ENCODE measurements at places on chromosomes 4 and X.

DNA sequence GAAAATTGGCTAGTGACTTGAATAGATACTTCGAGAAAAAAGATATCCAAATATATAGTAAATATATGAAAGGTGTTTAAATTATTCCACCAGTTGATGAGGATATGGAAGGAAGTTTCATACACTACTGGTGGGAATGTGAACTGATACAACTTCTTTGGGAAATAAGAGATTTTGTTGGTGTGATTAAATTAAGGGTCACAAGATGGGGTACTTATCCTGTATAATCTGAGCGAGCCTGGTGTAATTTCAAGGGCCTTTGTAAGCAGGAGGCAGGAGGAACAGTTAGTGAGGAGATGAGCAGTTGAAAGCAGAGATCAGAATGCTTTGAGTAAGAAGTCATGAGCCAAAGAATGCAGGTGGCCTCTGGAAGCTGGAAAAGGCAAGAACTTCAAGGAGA, 192.2 kb downstream of the KCTD8 start:
- DNase-seq = no peak

GRCh38 chr4:145001635-145002034, 96.4 kb downstream of the ANAPC10 start:
- no peak for DNase-seq

DNA sequence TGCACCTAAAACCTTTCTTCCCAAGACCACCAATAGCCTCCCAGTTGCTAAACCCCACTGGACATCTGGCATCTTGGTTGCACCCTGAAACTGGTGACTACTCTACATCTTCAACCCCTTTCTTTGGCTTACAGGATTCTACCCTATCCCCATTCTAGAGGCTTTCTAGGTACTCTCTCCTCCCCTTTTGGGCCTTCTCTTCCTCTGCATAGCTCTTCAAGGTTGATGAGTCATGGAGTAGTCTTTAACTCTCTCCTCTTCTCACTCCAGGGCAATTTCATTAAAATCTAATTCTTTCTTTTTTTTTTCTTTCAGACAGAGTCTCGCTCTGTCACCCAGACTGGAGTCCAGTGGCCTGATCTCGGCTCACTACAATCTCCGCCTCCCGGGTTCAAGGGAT, 16.8 kb downstream of the APOO start:
- no peak for DNase-seq

DNA sequence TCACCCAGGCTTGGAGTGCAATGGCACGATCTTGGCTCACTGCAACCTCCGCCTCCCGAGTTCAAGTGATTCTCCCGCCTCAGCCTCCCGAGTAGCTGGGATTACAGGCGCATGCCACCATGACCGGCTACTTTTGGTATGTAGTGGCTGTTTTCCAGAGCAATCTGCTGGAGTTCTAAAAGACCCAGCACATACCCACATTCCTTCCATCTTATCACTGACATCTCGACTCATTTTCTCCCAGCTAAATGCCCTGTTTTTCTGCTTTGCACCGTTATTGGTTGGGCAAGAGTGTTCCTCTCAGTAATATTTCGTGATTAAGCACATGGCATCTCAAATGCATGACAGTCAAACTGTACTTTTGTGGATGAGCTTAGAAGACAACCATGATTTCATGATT, 53.7 kb downstream of the PRKX start:
- DNase-seq = no peak

- no peak for DNase-seq
Measured at GRCh38 chrX:103688946-103689345, 2.4 kb upstream of the MORF4L2 start.

GRCh38 chrX:68490644-68491043, 8.2 kb upstream of the YIPF6 start:
- DNase-seq = no peak

- no peak for DNase-seq
Measured at GRCh38 chrX:10893976-10894375, 217.2 kb upstream of the HCCS start.

GRCh38 chrX:142977128-142977914, 48.4 kb upstream of the SPANXN4 start:
- no peak for DNase-seq

DNA sequence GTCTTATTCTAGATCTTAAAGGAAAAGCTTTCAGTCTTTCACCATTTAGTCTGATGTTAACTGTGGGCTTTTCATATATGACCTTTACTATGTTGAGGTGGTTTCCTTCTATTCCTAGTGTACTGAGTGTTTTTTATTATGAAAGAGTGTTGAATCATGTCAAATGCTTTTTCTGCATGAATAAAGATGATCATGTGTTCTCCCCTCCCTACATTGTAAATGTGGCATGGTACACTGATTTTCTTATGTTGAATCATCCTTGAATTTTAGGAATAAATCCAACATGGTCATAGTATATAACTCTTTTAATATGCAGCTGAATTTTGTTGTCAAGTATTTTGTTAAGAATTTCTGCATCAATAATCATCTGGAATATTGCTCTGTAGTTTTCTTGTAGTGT, 4.3 kb downstream of the CLGN start:
- DNase-seq = no peak

GRCh38 chrX:23902419-23902818, 5.3 kb downstream of the APOO start:
- DNase-seq = no peak

GRCh38 chr4:107299646-107300045, 263.5 kb upstream of the DKK2 start:
- DNase-seq = no peak

GRCh38 chr4:23945451-23946017, 55.7 kb upstream of the PPARGC1A start:
- DNase-seq = no peak

GRCh38 chrX:29555465-29556091, 659.8 kb upstream of the MAGEB2 start:
- no peak for DNase-seq

GRCh38 chr4:186304866-186305505, 39.0 kb downstream of the F11 start:
- DNase-seq = no peak

GRCh38 chrX:54564936-54565335, 34.9 kb downstream of the GNL3L start:
- no peak for DNase-seq

- no peak for DNase-seq
Measured at GRCh38 chr4:34720571-34720970, 1523.7 kb downstream of the ARAP2 start.

DNA sequence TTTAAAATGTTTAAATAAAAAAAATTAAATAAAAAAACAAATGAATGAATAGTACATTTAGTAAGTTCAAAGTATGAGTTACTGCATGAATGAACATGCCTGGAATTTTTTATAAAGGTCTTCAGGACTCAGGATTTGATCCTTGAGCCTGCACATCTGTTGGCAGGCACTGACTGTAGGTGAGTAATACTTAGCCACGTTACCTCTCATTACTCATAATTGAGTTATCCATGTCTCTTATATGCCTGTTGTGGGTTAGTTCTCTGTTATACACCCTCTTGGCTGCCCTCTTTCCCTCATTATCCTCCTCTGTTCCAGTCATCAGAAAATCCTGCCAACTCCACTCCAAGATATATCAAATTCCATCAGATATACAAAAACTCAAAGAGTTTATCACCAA, 276.0 kb downstream of the FBXW7 start:
- no peak for DNase-seq

DNA sequence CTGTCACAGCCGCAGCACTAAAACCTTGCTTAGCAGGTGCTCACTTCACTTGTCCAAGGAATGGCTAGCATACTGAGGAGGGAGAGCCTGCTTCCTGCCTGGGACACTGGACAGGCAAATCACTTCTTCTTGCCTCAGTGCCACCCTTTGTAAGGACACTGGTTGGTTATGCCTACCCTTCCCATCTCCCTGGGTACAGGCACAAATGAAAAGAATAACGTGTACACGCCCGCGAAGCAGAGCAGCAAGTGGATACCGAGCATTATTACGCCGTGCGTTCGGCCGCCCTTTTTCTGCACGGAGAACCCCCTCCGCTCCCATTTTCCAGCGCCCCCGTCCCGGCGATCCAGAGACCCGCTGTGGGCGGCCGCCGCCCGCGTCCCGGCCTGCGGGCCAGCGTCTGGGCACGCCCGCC, 338 bp upstream of the KLHL2 start:
- DNase-seq = peak; percentile 62

- no peak for DNase-seq
Measured at GRCh38 chr4:165814256-165815020, 58.6 kb upstream of the TLL1 start.

DNA sequence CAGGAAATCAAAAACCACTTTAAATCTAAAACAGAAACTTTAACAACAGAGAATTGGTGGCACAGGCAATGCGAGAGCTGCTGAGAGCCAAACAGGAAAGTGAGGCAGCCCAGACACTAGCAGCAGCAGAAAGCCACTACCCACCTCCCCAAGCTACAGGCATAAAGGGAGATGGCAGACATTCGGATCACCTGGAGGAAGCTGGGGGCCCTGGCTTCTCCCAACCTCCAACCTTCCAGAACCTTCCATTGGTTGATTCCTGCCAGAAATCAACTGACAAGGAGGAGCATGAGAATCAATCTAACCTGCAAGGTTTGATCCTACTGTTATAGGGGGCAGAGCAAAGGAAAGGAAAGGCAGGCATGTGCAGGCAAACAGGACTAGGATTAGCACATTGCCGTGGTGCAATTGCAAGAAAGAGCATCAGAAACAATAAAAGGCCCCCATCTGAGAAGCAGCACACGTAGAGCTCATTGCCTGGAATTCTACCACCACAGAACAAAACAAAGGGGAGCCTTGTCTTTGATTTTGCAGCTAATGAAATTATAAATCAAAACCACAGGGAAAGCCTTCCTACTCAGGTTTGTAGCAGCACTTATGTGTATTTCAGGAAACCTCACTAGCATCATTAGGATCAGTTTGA, 427.3 kb upstream of the RASGEF1B start:
- no peak for DNase-seq

GRCh38 chr4:12409507-12410190, 981.0 kb upstream of the HS3ST1 start:
- DNase-seq = no peak

GRCh38 chr4:39446483-39446841, 12.3 kb downstream of the RPL9 start:
- DNase-seq = no peak

DNA sequence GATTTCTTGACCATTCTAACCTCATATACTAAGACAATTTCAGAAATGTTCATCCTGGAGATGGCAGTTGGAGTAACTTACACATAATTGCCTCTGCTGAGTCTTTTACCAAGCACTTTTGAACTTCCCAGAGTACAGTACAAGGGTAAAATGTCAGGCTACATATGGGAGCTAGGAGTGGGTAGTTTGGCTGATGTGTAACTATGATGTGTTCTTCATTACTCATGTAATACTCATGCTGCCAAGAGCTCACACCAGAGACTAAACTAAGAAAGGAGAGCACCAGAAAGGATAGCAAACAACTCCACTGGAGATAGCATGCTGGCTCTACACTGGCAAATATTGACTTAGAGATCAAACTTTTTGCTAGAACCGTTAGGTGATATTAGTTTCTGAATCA, 194.0 kb downstream of the PDGFRA start:
- no peak for DNase-seq

GRCh38 chr4:85828027-85828890, 353.3 kb downstream of the ARHGAP24 start:
- no peak for DNase-seq

DNA sequence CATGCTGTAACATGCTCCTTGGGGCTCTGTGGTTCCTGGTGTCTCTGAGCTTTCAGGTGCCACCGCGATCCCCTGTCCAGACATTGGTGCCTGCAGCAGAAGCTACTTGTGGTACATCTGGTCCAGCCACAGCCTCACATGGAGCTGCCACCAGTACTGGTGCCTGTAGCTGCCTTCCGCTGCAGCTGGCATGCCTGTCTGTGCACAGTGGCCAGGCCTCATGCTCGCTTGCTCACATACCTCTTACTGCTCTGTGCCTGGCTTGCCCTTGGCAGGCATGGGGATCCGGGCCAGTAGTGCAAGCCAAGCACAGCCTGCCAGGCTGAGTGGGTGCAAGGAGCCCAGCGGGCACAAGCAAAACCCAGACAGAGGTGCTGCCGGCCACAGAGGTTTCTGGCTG, 618.6 kb downstream of the DMD start:
- no peak for DNase-seq

DNA sequence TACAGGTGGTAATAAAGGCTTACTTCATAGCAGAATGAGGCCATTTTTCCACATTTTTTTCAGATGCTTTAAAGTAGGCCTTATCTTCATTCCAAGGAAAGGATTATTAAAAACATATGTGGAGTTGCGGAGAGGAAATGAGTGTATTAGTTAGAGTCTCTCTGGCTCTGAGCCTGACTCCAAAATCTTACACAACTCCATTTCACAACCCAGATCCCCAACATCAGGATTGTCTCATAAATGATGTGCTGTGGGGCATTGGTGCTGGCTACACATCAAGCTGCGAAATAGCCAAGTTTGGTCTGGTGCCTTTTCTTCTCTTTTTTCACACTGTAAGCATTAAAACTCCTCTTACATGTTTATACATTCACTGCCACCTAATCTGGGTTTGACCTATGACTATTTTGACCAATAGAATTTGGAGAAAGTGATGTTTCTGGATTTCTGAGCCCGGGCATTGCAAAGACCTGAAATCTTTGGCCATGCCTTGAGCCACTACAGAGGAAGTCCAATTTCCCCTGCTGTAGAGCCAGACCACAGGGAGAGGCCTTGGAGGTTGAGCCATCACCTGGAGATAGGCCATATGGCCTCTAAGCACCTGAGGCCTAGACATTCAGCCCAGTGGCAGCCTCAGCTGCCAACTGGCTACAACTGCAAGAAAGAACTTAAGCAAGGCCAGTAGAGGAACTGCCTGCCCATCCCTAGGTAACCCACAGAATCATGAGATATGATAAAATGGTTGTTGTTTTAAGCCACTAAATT, 16.7 kb upstream of the SOD3 start:
- DNase-seq = peak; percentile 81

GRCh38 chrX:118480172-118480571, 15.4 kb upstream of the DOCK11 start:
- DNase-seq = no peak

DNA sequence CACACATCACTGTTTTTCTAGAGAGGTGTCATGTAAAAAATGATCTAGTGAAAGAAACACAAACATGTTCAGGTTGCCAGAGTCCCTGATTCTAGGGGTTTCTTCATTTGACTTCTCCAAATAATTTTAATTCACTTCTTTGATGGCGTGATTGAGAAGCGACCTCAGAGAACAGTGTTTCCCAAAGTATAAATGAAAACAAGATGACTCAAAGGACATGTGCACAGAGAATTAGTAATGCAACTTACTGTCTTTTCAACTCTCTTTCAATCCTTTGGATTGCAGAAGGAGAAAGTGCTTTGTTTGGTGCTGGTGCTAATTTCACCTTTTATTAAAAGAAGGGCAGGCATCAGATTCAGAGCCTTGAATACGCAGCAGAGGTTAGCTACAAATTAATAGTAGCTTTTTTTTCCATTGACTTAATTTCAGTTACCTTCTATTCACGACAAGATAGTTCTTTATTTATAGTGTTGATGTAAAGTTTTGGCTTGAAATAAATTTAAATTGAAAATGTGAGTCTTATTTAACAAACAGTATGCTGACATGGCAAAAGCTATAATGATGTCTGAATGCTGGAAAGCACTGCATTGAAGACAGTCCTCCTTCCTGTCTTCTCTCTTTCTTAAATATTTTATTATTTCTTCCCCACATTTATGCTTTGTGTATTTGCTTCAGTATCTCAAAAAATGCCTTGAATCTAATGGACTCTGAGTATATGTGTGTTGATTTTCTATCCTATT, 85.1 kb downstream of the SLC10A7 start:
- no peak for DNase-seq

GRCh38 chr4:155602351-155603140, 64.1 kb upstream of the GUCY1A1 start:
- DNase-seq = no peak

Measured in sigmoid colon (tissue), 7 donors.